HT1080 (cell line): ENCODE measurements at places on chromosomes 7 and 10. TPM values are rescaled to one million over a fixed set of nuclear protein-coding genes. Genes with fewer than 3 reads are reported as not detected.

Gene TEX47
- total RNA-seq = not detected in 2 replicates

GRCh38 chr10:103504181-103504783 lies 10.8 kb downstream of the NEURL1 start:
- peak; percentile 99 for DNase-seq

DNA sequence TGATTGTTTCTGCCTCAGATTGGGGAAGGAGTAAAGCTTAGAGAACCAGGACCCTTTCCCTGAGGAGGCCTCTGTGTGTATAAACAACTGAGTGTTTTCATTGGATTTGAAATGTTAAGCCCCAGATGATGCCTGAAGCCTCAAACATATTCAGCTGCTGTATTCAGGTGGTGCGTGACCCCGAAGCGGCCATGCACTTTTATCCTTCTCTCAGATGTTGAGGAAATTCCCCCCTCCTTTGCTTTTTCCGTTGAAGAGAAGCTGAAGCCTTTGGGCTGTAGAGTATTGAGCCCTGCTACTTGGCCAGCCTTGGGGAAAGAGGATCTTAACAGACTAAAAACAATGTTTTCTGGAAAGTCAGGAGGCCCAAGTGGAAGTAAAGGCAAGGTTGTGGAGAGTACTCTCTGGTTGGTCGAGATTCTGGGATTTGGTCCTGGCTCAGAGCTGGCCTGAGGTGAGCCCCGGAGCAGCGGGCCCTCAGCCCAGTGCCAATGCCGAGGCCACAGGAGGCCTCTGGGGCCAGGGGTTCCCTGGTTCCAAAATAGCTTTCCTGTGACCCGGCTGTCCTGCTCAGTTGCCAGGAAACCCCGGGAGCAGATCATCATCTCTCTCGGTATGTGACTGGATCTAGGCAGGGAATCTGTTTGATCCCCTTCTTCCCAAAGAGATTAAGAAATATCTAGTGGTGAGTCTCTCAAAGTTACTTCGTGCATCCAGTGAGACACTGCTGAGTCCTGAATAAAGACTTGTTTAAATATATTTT lies 22.5 kb downstream of the FKBP6 start:
- no peak for DNase-seq

Gene AKR1C2
- total RNA-seq = 1.5 and 2.0 TPM in 2 replicates

DNA sequence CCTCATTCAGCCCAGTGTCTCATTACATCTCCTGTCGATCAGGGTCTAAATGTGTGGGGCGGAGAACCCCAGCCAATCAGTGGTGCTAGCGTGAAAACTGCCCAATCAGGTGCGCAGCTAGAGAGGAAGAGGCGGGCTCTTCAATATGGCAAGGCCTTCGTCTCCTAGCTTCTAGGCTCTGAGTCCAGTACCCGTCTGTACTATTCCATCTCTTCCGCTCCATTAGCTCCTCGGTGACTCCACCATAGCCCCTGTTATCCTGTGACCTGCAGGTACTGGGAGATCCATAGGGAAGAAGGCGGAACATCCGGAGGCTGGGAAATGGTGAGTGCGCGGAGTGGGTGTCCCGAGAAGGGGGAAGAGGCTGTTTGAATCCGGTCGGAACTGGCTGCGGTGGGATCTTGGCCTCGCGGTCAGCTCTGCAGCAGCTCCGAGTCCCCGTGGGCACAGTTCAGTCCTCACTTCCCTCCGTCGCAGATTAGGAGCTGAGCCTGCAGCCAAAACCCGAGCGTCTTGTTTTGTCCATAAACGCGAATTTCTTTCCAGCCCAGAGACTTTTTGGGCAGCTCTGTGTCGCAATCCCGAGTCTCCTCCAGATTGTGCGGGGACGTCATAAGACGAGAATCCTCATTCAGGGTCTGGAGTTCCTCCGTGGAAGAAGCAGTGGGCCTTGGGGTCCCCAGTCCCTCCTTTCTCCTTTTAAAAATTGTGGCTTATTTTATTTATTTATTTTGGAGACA lies at the start of gene ZNF727:
TSS of gene ZNF727 (plus strand) at position 134 of the 740 bp plus-strand sequence. CDS start at position 322, 188 bp downstream.
- DNase-seq = no peak

Gene MSS51
- 0.13 and 0.20 TPM in 2 replicates for total RNA-seq

- no peak for DNase-seq
Observed at GRCh38 chr10:90447831-90448230, 410.0 kb downstream of the HTR7 start.

Gene CNTNAP2
- not detected in 2 replicates for total RNA-seq

Gene SPDYE8
- not detected in 2 replicates for total RNA-seq

- DNase-seq = no peak
Observed at GRCh38 chr10:114042895-114043531, 653 bp upstream of the ADRB1 start.

- DNase-seq = no peak
Observed at GRCh38 chr7:139582130-139582650, 58.7 kb downstream of the CLEC2L start.

DNA sequence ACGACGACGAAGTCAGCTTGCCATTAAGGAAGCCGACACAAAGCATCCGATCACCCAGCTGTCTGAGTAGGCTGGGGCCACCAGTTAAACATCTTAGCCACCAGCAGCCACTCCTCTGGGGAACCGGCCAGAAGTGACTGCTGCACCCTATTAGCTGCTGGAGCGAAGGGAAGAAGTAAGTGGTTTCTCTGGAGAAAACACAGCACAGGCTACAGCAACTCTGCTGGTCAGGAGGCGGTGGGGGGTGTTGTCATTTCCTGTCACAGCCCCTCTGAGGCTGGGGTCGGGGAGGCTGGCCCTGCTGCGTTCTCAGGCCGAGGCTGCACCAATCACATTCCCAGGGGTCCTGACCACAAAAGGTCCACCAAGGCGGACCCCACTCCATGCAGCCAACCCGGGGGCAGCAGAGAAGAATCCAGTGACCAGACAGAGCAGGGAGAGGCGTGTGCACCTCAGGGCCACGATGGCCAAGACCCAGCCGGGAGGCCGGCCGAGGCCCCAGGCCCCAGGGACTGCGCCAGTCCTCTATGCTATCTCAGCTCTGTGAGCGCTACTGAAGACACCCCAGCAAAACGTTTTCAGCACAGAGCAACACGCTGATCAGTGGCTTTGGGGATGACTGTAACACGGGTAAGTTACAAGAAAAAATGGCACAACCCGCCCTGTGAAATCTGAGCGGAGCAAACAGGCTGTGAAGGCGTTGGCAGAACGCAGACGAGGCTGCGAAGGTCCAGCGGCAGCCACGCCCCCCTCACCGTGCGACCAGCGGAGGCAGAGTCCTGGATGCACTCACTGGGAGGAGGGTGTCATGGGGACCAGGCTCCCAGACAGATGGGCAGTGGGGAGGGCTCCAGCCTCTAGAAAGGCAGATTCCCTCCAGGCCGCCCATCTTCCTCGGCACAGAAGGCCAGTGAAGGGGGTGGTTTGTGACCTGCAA lies 24.8 kb downstream of the STK32C start:
- DNase-seq = no peak

Gene TET1
- total RNA-seq = 0.84 and 1.2 TPM in 2 replicates

Gene DNAH11
- 6.1 and 7.5 TPM in 2 replicates for total RNA-seq

DNA sequence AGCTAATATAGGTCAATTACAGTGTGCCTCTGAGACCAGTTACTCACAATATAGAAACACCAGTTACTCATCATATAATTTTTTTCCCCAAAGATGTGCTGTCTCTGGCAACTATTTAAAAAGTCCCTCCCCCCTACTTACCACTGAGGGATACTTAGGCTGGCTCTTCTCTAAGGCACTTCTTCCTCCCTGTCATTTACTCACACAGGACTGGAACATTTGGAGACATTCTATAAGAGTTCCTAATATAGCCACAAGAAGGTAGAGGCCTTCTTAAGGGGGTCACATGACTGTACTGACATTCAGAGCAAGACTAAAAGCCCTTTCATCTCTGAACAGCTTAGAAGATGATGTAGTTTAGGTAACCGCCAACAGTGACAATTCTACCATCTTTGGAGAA lies 44.4 kb upstream of the SLIT1 start:
- DNase-seq = peak; percentile 50

GRCh38 chr10:79496896-79497295 lies 15.4 kb upstream of the EIF5AL1 start:
- DNase-seq = no peak

Gene CLDN4
- 1.2 and 1.7 TPM in 2 replicates for total RNA-seq

DNA sequence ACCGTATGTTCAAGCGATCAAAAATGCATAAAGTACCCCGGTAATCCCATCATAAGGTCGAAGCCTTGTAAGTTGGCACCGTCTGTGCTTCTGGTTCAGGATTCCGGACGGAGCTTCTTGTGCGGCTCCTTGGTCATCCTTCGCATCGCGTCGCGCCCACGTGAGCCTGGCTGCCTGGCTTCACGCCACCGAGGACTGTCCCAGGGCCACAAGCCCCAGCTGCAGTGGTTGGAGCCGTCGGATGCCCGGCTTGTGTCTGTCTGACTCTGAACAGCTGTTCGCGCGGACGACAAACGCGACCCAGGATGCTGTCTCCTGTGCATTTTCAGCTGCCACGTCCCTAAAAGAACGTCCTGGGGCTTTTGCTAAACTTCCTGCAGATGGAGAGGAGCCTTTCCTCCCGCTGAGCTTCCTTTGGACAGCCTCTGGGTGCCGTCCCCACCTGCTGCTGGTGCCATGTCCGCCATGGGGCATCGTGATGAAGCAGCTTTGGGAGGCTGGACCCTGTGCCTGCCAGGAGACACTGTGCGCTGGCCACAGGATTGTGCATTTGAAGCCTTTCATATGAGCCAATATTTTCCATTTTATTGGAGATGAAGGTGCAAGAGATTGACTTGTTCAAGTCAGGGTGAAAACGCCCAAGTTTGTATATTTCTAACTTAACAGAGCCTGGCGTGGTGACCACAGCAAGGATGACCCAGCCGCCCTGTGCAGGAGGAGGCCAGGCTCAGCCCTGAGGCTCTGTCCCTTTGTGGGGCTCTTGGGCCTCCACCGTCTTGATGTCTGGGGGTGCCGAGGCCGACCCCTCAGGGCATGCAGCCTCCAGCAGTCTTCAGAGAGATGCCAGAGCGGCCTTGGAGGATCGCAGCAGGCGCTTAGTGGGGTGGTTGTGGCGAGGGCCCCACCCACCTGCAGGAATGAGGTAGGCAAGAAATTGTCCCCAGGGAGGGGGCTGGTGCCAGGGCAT lies 6.7 kb upstream of the JAKMIP3 start:
- DNase-seq = no peak
